ENCODE measurements at places on chromosomes 3 and 15.

DNA sequence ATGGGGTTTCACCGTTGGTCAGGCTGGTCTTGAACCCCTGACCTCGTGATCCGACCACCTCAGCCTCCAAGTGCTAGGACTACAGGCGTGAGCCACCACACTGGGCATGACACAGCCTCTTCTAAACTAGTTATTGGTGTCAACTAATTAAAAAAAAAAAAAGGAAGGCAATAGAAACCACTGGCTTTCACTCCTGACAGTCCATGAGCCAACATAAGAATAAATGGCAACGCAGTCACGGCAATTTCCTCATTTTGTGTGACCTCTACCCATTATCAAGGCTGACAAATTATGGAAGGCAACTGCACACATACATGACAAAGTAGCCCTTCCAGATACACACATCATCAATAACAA, 5.9 kb downstream of the ARHGEF3 start:
- no peak for DNase-seq

DNA sequence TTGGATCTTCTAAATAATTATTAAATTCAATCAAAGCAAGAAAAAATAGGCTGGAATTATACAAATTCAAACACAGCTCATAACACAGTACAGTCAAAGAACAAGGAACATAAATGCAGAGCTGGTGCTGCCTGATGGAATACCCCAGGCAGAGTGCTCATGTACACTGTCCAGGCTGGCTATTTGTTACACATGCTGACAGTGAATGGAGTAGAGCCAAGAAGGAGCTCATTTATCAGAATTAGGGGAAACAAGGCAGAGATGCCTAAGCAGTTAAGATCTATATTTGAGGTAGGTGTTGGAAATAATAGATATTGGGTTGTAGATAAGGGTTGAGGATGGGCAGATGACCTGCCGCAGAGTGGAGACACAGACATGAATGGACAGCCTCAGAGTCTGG, 788.2 kb upstream of the ARPP21 start:
- no peak for DNase-seq

DNA sequence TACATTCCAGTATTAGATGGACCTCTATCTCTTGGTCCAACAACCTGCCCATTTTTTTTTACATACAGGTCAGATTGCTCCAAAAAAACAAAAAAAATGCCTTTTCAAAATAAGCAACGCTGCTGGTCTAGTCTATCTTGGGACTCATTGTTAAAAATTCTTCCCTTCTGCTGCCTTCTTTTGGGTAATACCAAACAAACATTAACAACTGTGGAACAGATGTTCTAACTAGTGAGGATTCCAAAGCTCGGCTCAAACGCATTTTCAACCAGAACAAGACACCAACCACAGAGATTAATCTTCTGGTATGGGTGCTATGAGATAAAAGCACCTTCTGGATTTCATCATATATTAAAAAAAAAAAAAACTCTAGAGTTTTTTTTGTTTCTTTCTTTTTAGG, 24.7 kb downstream of the ARHGAP31 start:
- DNase-seq: no peak

- no peak for DNase-seq
Observed at GRCh38 chr3:174792864-174793263, 66.3 kb upstream of the NAALADL2 start.

- no peak for DNase-seq
Observed at GRCh38 chr3:148466143-148466542, 231.6 kb upstream of the AGTR1 start.

- DNase-seq: peak; percentile 25
Observed at GRCh38 chr3:66037986-66038369, 740 bp downstream of the MAGI1 start.

DNA sequence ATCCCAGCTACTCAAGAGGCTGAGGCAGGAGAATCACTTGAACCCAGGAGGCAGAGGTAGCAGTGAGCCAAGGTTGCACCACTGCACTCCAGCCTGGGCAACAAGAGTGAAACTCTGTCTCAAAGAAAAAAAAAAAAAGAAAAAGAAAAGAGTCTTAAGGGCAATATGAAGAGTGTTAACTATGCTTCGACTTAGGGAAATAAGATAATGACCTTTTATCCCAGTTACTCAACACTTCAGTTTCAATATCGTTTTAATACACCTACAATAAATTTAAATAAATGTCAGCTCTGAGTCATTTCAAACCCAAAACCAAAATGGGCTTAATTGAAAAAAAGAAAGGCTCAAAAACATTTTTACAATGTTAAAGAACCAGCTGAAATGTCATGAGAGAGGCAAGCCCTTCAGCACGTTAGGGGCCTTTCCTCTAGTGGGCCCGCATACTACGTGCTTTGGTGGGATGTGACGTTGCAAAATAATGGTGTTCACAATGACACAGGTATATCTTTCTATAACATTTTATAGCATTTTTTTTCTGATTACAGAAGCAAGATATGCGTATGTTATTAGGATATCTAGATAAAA, 15.3 kb downstream of the FYCO1 start:
- DNase-seq: no peak

- DNase-seq: no peak
Observed at GRCh38 chr3:114619771-114620170, 325.9 kb downstream of the TIGIT start.

- DNase-seq: no peak
Observed at GRCh38 chr3:16140116-16140893, 34.2 kb upstream of the GALNT15 start.

DNA sequence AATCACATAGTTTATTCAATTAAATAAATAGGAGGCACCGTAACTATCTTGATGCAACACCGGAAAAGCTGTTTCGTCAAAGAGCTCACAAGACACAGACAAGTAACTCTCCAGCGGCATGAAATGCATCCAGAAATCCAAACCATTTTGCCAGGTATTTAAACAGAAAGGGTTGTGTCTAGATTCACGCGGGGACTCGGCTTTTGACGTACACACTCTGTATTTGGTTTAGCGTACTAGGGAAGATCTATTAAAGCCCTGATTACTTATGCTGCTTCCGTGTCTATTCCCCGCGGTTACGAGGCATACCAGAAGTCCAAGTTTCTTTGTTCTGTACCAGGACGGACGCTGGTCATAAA, 718 bp downstream of the BNIP2 start:
- DNase-seq: peak; percentile 52

DNA sequence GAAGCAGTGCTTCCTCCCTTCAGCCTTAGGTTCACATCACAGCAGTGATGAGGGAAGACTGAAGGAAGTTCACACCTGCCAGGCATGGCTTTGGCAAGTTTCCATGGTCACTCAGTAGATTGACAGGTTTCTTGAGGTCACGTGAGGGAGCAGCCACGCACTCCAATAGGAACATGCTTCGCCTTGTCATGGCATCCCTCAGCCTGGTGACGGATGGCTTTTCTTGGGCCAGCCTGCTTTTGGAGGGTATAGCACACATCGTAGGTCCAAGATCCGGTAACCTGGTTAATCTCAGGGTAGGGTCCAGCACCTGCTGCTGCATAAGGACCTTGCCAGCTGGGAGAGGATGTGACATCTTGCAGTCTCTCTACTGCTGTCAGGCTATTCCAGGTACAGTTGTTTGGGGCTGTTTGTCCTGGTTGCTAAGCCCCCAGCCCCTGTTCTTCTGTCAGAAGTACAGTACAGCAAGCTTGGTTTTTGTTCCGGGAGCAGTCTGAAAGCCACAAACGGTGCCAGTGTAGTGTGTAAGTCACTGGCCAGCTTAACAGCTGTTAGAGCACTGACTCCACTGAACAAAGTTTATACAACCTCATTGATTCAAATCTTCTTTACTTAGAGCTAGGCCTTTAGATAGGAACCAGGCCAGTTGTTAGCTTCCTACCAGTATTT, 42.3 kb downstream of the PSMD6 start:
- DNase-seq: no peak

DNA sequence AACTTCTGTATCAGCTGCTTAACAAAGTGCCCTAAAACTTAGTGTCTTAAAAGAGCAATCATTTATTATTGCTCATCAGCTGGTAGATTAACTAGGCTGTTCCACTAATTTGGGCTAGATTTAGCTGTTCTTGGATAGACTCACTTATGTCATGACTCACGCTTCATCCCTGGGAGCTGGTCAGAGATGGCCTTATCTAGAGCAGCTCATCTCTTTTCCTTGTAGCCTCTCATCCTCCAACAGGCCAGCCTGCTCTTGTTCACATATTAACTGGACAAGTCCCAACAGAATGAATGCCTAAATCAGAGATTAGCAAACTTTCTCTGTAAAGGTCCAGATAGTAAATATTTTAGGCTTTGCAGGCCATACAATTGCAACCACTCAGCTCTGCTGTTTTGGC, 66.9 kb upstream of the PLAAT1 start:
- no peak for DNase-seq

- DNase-seq: no peak
Observed at GRCh38 chr3:10232137-10232536, 16.1 kb upstream of the TATDN2 start.

DNA sequence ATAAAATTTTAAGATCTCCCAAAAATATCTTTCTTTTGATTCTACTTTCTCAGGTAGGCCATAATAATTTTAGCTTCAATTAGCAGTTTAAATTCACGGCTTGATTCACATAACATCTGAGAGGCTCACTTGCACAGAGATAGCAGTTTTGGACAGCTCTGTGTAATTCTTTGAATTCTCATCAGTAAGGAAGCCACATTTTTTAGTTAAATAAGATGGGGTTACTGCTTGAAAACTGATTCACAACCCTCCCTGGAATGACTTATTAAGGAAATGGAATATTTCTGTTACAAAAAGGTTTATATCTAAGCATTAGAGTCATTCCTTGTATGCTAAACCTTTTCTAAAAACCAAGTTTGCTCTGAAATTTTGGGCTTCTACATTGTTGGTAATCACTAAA, 212.7 kb downstream of the ALCAM start:
- DNase-seq: no peak

DNA sequence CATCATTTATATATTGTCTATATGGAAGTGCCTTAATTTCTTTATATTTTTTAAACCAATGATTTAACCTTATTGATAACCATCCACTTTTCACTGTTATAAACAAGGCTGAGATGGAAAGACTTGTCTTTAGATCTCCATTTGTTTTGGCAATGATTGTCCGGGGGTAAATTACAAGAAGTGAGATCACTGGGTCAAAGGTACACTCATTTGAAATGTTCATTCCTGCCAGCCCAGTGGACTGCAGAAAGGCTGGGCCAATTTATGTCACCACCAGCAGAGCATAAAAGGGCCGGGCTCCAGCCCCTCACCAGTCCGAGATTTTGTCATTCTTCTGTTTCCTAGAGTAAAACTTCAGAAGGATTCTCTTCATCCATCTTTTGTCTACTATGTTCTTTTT, 93.6 kb upstream of the NEO1 start:
- DNase-seq: no peak

- DNase-seq: no peak
Observed at GRCh38 chr15:33152502-33153109, 41.9 kb downstream of the FMN1 start.

GRCh38 chr3:61141227-61141626, 110.0 kb downstream of the FHIT start:
- no peak for DNase-seq

DNA sequence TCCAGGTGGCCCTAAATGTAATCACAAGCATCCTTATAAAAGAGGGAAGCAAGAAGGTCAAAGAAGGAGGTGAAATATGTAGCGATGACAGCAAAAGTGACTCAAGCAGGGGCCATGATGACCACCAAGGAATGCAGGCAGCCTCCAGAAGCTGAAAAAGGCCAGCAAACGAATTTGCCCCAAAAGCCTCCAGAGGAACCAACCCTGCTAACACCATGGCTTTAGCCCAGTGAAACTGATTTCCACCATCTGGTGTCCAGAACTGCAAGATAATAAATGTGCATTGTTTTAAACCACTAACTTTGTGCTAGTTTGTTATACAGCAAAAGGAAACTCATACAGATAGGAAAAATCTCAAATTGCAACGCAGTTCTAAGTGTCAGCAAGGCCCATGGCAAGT, 23.0 kb upstream of the RBSN start:
- DNase-seq: no peak

DNA sequence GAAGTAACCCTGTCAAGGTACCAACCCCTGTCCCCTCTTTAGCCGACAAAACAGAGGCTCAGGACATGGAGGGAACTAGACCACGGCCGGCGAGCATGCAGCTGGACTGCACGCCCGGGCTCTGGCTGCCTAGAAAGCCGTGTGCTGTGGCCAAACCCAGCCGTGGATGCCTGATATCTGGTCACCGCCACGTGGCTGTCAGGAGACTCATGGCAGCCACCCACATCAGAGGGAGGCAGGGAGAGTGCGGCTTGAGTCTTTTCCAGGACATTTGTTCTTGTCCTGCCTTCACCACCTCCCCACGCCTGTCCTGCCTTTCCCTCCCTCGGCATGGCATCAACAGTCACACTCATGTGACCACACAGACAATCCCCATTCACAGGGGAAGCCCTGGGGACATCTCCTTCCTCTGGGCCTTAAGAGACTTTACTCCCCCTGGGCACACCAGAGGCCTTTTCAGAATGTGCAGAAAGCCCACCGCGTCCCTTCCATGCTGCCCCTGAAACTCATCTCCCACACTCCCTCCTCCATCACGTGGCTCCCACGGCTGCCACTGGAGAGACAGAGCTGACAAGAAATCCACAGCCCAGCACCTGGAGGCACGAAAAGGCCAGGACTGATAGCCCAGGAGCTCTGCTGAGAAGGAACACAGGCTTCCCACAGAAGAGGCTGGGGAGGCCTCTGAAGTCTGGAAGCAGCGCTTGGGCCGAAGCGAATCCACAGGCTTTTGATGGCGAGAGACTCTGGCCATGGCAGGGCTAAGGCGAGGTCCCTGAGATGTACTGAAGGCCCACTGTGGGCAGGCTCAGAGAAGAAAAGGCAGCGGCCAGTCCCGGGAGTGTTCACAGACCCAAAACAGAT, 71.2 kb upstream of the IQSEC1 start:
- no peak for DNase-seq

- DNase-seq: no peak
Observed at GRCh38 chr3:15269091-15269989, 63.0 kb downstream of the SH3BP5 start.

GRCh38 chr3:98809557-98809956, 46.4 kb downstream of the ST3GAL6 start:
- DNase-seq: no peak

DNA sequence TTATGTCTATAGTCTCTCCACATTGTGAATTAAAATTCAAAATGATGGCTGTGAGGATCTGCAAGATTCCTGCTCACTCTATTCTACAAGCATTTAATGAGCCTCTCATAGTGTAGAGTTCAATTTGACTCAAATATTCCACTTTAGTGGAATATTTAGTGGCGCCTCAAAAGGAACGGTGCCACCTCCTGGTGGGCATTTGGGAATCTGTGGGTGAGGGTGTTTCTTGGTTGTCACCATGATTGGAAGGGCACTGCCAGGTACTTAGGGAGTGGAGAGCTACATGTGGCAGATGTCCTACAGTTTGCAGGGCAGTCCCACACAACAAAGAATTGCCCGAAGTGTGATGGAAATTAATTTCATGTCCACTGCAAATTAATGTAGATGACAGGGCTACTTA, 21.5 kb upstream of the KCNMB3 start:
- DNase-seq: no peak

Measured in RPMI8226 (cell line).